ENCODE measurements at places on chromosomes 5 and 9.
A peak's percentile ranks its signal among the peaks of the same experiment; 100 is the strongest.

DNA sequence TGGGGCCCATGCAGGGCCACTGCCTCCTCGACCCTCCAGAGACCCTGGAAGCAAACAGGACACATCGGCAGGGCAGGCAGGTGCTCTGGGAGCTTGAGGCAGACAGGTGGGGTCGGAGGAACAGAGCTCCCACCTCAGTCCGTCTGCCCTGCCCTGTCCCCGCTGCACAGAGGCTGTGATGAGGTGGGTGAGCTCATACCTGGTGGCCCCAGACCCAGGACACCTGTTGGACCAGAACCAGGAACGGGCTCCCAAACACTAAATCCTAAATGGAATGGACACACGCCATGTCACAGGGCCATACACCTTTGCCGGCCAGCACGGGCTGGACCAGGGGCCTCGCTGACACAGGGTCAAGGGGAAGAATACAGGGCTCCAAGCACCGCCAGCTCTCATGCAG lies 5.5 kb downstream of the SOHLH1 start:
- no peak for DNase-seq

- no peak for DNase-seq
These were observed 47.9 kb upstream of the CHSY3 start for GRCh38 chr5:129856325-129856724.

- no peak for DNase-seq
These were observed 1063.5 kb upstream of the DMAC1 start for GRCh38 chr9:8863069-8863468.

- DNase-seq = no peak
These were observed 9.2 kb upstream of the PHYHD1 start for GRCh38 chr9:128911529-128912035.

DNA sequence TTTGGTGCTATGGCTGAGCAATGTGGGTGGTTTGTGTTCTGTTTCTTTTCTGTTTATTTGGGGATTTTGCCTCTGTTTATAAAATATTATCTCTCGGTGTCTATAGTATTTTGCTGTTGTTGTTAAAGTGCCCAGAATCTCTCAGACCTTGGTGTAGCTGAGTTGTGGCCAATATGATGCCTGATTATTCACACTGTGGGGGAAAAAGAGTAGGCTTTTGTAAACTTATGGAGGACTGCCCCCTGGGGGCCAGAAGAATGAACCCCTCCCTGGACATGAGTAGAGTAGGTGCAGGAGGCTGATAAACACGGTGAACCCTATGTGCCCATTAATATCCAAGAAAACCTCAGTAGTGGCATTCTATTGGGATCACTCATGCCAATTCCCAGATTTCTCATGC lies 49.0 kb upstream of the DPYSL3 start:
- no peak for DNase-seq

GRCh38 chr9:87701931-87702421 lies 23.9 kb upstream of the CTSL start:
- DNase-seq = no peak

- DNase-seq = no peak
These were observed 164.3 kb downstream of the MTRR start for GRCh38 chr5:8033261-8033660.

- no peak for DNase-seq
These were observed 10.3 kb upstream of the CARD19 start for GRCh38 chr9:93085676-93086075.

- no peak for DNase-seq
These were observed 136.1 kb upstream of the RUSC2 start for GRCh38 chr9:35353731-35354365.

DNA sequence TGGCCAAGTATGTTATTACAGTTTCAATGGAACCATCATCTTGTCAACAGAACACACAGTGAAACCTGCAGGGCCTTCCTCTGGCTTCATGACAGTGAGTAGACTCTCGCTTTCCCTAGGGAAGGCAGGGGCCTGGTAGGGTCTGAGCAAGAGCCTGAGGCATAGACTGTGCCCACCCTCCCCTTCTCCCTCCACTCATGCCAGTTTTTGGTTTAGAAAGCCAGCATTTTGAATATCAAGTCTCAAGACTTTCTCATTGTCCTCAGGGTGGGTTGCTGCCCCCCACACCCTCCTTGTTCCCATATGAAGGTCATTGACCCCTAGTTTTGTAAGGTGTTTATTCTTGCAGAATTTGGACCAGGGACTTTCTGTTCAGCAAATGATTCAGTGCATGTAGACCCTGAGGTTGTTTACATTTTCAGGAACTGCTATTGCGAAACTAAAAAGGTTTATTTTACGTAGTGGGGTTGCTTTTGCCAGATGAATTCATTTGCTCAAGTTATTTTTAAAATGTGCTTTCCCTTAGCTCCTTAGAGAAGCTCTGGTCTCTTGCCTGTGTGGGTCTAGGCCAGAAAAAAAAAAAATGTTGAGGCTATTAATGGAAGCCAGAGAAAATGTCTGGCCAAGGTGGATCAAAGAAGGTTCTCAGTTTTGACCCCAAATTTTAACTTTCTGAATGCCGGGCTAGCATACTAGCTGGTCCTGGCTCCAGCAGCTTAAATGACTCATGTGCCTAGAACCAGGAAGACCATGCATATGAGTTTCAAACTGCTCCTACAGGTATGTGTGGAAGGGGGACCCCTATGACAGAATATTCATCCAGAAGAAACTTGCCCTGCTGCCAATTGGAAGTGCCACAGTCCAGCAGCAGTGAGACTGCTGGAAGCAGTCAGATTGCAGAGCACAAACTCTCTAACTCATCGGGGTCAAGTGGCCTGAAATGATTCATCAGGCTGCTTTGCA lies 10.1 kb upstream of the MOB3B start:
- DNase-seq = no peak

DNA sequence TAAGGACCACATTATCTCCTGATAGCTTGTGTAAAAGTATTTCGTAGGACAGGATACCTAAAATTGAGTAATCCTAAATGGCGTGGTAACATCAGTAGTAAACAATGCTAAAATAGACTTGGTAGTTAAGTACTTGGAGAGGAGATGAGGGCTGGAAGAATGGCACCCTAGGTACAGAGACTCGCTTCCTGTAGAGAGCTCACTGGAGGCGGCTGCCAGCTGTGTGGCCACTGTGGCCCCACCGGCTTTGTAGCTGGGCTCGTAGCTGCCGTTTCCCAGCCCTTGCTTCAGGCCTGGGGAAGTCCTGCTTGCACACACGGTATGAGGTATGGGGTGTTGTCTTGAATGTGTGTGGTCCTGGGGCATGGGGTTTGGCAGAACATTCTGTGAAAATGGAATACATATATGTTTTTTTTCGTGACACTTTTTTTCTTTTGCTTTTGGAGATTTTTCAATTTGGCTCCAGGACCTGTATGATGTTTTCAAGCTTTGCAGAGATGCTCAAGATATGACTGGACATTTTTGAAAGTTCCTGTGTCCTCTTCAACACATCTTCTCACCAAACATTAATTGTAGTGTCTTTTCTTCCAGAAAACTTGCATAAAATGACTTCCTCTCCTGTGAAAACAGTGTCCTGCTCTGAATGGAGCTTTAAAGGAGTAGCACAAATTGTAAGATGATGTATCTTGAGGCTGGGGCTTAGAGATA lies 58.0 kb downstream of the RCL1 start:
- DNase-seq = no peak

DNA sequence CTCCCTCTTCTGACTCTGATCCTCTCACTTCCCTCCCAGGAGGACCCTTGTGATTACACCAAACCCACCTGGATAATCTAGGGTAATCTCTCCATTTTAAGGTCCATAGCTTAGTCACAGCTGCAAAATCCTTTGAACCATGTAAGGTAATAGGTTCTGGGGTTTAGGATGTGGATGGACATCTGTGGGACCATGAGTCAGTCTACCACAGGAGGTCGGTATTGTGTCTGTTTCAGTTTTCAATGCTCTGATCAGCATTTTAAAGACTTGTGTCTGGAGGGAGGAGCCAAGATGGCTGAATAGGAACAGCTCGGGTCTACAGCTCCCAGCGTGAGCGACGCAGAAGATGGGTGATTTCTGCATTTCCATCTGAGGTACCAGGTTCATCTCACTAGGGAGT lies 112.6 kb downstream of the CAVIN4 start:
- DNase-seq = no peak

- no peak for DNase-seq
These were observed 328.4 kb downstream of the PRR16 start for GRCh38 chr5:120792477-120792876.

DNA sequence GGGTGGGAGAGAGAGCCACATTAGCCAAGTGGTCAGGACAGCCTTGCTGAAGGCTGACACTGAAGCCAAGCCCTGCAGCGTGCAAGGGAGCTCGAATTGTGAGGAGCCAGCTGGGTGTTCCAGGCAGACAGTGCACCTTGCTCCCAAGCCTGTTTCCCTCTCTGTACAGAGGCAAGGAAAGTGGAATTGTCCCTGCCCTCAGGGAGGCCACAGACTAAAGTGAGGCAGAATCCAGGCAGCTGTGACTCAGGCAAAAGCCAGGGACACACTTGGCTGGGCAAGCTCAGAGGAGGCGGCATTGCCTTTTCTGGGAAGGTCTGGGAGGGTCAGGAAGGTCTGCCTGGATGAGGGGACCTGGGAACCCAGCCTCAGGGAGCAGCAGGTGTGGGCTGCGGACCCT lies 50.2 kb upstream of the LMX1B start:
- DNase-seq = no peak

- no peak for DNase-seq
These were observed 37.7 kb upstream of the LPCAT1 start for GRCh38 chr5:1561402-1561929.

DNA sequence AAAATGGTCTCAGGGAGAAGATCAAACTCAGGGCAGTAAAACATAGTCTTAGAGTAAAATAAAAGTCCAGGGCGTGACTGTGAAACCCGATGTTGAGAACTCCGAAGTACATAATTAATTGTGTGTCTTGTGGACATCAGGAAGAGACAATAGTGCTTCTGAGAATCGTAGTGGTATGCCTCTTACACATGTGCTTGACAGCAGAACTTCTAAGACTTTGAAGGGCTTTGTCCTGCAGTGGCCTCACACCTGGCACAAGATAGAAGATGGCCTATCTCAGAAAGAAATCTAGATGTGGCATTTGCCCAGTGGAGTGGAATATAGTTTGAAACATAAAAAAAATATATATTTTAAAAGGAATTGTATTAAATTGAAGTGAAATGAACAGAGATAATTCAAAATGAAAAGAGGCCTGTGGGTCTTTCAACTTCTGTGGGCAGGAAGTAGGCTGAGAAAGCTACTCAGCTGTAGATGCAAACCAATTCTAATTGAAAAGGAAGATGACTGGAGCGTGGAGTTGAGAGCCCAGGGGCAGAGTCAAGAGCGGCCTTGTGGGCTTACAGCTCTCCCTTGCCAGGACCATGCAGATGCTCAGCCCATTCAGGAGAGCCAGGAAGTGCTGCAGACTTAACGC lies 468.4 kb downstream of the KDM4C start:
- no peak for DNase-seq

GRCh38 chr5:1733369-1733768 lies 66.3 kb downstream of the MRPL36 start:
- DNase-seq = no peak

DNA sequence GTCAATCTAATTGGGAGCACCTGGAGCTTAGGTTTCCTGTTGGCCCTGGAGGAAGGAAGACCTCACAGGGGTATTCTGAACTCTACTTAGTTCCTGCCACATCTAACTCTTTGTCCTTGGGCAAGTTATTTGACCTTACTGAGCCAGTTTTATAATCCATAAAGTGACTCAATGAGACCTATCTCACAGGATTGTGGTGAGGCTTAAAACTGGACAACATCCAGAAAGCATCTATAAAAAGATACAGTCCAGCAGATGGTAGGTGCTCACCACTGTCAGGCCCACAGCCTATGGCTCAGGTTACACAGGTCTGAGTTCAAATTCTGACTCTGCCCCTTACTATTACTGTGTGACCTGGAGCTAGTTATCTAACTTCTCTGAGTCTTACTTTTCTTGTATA lies 23.3 kb downstream of the KCNV2 start:
- DNase-seq = no peak

- DNase-seq = no peak
These were observed 33.5 kb upstream of the EGFL7 start for GRCh38 chr9:136629001-136629878.

DNA sequence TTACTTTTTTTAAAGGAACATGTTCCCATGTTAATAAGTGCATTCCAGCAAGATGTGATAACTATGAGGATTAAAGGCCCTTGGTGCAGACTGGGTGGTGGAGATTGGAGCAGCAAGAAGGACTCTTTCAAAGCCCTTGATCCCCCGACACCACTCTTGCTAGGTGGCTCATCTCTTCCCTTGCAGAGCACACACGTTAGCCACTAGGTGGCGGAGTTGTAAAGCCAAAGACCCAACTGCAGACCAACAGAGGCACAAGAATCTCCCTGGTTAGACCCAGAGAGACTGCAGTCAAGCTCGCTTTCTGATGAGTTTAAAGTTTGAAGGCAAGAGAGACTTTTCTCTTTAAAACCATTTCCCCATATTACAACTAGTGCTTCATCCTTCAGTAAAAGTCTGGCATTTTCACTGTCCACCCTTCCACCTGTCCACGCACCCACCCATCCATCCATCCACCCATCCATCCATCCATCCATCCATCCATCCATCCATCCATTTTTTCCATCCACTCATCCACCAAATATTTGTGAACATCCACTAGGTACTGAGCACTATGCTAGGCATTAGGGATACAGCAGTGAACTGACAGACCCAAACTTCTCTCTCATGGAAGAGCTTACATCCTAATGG lies 226.9 kb downstream of the MSX2 start:
- peak; percentile 62 for DNase-seq

DNA sequence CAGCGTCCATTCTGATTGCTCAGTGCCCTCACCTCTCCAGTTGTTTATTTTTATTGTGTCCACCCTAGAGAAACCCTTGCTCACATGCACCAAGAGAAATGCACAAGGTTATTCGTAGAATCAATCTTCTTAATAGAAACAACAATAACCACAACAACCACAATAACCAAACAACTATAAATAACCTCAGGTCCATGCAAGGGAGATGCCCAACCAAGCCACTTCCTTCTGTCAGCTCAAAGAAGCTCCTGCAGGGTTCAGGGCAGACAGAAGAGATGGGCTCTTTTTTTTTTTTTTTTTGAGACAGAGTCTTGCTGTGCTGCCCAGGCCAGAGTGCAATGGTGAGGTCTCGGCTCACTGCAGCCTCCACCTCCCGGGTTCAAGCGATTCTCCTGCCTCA lies 14.9 kb upstream of the TCOF1 start:
- no peak for DNase-seq

GRCh38 chr5:95843733-95844223 lies 21.3 kb upstream of the GLRX start:
- no peak for DNase-seq

GRCh38 chr5:42870882-42871418 lies 59.3 kb upstream of the SELENOP start:
- DNase-seq = no peak

- DNase-seq = no peak
These were observed 1038.3 kb downstream of the TLE1 start for GRCh38 chr9:80651044-80651443.

GRCh38 chr5:151060742-151061141 lies 20.1 kb downstream of the TNIP1 start:
- no peak for DNase-seq

GRCh38 chr5:90142541-90142940 lies 267.0 kb downstream of the CETN3 start:
- no peak for DNase-seq

- DNase-seq = no peak
These were observed 277.2 kb upstream of the CDH9 start for GRCh38 chr5:27315363-27316270.

- no peak for DNase-seq
These were observed 333.4 kb downstream of the YTHDC2 start for GRCh38 chr5:113846941-113847340.

- peak; percentile 62 for DNase-seq
These were observed 51.5 kb upstream of the ARL15 start for GRCh38 chr5:54361691-54362411.

Data from dorsolateral prefrontal cortex (tissue), 122 donors.